ENCODE measurements at places on chromosomes 6 and 20. TPM values are rescaled to one million over a fixed set of nuclear protein-coding genes. Genes with fewer than 3 reads are reported as not detected.

CLPSL1 gene
- not detected for total RNA-seq

COL9A3 gene
- total RNA-seq = not detected

PRDM1 gene
- total RNA-seq = 12.5 TPM

MCCD1 gene
- not detected for total RNA-seq

TOP1 gene
- total RNA-seq = 98.9 TPM

RIPOR2 gene
- 63.9 TPM for total RNA-seq

MAPK13 gene
- total RNA-seq = 58.9 TPM

MAFB gene
- not detected for total RNA-seq

SPTLC3 gene
- total RNA-seq = 1.7 TPM

CALHM6 gene
- 13.9 TPM for total RNA-seq

RUNX2 gene
- 20.8 TPM for total RNA-seq

VSX1 gene
- not detected for total RNA-seq

CAGE1 gene
- not detected for total RNA-seq

RAMACL gene
- total RNA-seq = 1.2 TPM

SOX18 gene
- total RNA-seq = 1.4 TPM

HLA-DQB2 gene
- total RNA-seq = 0.54 TPM

ZSCAN16 gene
- 3.5 TPM for total RNA-seq

BPI gene
- total RNA-seq = not detected

HMGCLL1 gene
- total RNA-seq = not detected

OTOR gene
- not detected for total RNA-seq

CDYL gene
- total RNA-seq = 29.6 TPM

MMP24 gene
- not detected for total RNA-seq

FGD2 gene
- total RNA-seq = 2.4 TPM

GTSF1L gene
- 0.39 TPM for total RNA-seq

SLPI gene
- total RNA-seq = not detected
